GM04503 (cell line): ENCODE measurements at places on chromosomes 3 and 15.
A peak's percentile ranks its signal among the peaks of the same experiment; 100 is the strongest.

- DNase-seq, result no peak
Measured at GRCh38 chr3:23809294-23809693, 3.5 kb downstream of the UBE2E1 start.

DNA sequence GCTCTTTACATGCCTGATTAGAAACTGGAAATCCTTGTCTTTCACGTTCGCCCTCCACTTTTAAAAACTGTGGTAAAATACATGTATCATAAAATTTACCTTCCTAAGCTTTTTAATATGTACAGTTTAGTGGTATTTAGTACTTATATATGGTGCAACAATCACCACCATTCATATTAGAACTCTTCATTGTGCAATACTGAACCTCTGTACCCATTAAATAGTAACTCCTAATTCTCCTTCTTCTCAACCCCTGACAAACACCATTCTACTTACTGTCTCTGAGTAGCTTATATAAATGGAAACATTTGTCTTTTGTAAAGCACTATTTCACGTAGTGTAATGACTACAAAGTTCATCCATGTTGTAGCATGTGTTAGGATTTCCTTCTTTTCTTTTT lies 28.2 kb downstream of the GRM2 start:
- no peak for DNase-seq

DNA sequence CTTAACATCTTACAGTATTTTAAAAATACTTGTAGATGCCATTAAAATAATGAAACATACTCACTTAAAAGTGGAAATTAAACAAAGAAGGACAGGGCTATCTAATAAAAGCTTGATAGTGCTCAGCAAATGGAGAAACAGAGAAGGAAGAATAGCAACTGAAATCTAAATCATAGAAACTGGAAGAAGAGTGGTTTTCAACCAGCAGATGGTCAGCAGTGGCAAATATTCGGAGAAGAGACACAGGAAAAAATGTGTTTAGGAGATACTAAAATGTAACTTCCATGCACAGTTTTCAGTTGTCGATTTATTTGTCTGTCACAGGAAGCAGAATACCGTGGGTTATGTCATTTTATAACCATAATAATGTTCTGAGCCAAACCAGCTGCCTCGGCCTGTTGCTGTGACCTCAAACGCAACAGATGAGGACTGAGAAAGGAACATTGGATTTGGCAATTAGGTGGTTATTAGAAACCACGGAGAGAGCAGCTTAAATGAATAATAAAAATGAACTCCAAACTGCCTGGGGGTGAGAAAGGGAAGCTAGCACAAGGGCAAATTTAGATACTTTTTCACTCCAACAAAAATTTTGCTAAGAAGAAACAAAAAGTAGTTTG lies 246.6 kb upstream of the KCNMB2 start:
- peak; percentile 10 for DNase-seq

GRCh38 chr3:18247139-18247695 lies 177.9 kb downstream of the SATB1 start:
- DNase-seq, result no peak

DNA sequence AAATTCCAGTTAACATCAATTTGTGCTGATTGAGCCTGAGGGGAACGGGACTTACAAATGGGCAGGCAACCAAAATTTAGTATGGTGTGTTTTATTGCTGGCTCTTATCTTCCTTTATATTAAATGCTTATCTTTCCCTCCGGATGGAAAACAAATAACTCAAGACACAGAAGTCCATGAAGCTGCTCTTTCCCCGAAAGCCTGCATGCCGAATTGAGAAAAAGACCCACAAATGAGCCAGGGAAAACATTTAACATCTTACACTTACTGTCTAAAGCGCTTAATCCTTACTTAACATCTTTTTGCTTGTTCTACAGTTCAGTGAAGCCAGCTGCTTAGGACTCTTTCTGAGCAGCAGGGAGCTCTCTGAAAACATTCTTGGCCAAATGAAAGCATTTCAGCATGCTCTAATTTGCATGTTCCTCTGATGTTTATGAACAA lies 49.5 kb downstream of the HEG1 start:
- no peak for DNase-seq

DNA sequence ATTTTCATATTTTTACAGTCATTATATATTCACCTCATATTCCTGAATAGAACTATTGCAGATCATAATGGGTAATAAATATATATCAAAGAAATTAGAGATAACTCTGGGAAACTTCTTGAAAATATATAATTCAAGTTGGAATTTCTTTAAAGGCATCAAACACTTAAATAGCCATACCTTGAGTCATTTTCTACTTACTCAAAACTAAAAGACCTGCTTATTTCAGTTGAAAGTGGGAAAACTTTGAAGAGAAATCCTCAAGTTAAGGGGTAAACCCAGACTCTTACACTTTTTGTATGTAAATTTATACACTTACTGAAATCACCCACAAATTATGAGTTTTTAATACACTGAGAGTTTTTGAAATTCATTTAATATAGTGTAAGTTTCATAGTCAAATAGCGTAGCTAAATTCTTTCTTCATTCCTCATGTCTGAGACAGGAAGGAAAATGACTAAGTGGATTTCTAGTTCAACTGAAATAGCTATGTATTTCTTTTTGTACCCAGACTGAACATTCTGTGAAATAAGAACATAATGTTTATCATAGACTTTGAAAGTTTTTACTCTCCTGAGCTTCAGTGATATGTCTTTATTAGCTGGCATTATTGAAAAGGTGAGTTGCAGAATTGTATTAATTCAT lies 4.6 kb upstream of the ALCAM start:
- no peak for DNase-seq

- no peak for DNase-seq
Measured at GRCh38 chr15:62547584-62547983, 382.5 kb upstream of the C2CD4B start.

GRCh38 chr3:181369637-181370036 lies 342.1 kb upstream of the SOX2 start:
- DNase-seq, result no peak

DNA sequence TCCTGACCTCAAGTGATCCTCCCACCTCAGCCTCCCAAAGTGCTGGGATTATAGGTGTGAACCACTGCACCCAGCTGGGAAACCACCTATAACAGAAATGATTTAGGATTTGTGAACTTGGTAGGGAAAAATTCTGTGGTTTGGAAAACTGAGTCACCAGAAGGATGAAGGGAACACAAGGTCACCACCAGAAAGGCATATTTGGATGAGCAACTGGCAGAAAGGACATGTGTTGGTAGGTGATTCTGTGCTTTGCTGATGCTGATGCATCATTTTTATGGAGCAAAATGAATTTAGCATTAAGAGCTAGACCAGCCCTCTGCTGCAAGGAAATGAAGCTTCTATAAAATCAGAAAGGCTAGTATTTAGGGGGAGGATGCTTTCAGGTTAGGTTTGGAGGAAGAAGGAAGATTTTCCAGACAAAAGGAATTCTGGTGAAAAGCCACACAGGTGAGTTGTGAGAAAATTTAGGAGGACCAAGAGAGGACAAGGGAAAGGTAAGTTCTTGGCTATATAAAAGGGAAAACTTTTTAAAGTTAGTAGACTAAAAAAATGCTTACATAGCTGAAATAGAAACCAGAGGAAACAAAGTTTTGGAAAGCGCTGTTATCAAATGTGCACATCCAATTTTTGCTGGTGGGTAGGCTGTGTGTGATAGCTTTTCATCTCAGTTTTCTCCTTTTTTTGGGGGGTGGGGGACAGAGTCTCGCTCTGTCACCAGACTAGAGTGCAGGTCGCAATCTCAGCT lies 3.6 kb downstream of the PXK start:
- no peak for DNase-seq

- peak; percentile 91 for DNase-seq
Measured at GRCh38 chr3:151580591-151580990, 119.7 kb upstream of the IGSF10 start.

- no peak for DNase-seq
Measured at GRCh38 chr15:76184650-76185035, 124.9 kb downstream of the TMEM266 start.

DNA sequence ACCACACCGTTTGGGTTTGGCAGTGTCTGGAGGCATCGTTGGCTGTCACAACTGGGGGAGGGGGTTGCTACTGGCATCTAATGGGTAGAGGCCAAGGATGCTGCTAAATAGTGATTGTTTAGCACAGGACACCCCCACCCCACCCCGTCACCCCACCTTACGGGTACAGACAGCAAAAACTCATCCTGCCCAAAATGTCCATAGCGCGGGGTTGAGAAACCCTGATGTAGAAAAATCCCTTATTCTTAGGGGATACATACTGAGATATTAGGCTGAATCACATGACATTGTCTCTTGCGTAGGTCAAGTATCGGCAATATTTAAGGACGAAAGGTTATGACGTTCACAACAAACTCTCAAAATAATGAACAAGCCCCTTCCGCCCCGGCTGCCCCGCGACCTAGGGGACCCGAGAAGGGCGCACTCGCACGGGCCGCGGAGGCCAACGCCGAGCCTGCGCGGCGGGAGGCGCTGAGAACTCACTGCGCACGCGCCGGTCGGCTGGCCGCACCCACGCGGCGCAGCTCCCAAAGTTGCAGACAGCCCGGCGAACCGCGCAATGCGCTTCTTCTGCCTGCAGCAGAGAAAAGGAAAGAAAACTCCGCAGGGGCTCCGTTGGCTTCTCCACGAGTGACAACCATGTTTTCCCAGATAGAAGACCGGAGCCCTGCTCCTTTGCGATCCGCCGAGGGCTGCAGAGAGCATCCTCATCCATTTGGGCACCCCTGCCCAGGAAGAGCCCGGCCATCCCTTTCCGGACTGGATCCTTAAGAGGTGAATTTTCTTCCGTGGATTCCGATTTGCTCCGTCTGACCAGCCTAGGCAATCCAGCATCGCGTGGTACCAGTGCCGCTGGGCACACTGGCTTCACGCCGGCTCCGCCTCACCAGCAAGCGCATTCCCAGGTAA lies 136.8 kb upstream of the CCDC54 start:
- no peak for DNase-seq

DNA sequence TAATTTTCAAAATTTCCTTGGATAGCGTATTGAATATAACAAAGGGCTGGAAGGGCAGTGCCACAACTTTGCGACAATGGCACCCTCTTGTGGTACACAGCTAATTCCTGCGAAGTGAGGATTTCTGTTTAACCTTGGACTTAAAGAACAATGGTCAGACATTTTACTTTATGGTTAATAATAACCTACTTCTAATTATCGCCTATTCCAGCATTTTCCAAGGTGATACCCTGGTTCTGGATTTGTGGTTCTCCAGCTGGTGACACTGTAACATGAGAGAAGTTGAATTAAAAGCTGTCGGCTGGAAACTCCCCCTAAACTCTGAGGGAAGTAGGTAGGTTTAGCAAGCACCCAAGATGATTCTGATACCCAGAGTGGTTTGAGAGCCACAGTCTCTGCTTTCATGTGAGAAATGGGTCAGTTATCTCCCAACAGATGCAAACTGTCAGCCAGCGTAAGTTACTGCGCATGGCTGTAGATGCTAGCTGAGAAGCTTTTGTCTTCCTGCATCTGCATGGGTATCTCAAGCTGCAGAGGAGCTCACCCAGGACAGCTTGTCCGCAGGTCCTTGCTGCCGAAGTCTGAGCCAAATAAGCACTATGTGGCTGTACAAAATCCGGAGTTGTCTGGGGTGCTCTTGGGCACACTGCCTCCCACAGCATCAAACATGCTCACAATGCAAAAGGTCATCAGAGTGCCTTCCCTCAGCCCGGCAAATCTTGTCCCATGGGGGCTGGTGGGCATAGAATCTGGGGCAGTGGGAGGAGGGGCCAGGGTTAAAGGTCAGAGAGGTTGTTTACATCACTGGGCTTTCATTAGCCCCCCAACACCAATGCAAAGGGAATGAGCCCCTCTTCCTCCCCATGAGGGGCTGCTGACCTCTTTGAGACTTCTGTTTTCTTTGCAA lies 6.6 kb upstream of the CHSY1 start:
- DNase-seq, result no peak

DNA sequence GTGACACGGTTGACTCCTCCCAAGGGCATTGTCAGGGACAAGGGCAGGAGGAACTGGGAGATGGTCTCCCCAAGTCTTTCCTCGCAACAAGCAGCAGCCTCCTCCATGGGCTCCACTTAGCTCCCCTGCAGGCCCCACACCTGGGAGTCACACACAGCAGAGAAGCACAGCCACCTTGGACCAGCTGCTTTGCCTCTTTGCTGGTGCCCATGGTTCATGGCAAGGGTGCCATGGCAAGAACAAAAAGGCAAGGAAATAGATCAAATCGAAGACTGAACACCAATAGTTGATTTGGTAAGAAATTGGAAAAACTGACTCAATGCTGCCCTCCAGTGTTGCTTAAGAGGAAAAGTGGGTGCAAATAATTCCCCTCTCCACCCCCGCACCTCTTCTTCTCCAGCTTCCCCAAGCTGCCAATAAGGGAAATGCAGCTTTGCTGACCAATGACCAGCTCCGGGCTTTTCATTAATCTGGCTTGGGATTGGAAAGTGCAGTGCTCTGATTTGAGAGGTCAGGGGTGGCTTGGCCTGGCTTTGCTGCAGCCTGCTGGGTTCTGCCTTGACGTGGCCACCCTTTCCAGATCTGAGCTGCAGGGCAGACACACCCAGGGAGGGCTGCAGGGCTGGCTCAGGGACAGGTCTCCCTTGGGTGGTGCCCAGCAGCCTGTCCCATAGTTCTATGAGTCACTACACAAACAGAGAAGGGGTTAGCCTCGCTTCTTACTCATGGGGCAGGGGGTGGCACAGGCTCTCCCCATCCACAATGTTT lies 162.0 kb downstream of the KLF13 start:
- DNase-seq, result peak; percentile 51

DNA sequence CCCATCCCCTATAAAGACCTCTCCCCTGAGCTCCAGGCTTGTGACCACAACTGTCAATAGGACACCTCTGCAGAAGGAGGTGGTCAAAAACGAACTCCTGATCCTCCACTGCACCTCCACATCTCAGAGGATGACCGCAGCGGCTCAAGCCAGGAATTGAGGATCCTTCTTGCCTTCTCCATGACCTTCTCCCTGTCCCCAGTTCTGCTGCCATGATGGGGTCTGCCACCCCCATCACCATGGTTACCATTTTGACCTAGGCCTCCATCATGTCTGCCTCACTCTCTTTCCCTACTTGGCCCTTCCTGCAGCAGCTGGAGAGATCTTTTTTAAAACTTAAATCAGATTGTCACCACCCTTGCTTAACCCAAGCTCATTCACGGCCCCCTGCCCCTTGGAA lies 81.3 kb upstream of the LINGO1 start:
- no peak for DNase-seq

DNA sequence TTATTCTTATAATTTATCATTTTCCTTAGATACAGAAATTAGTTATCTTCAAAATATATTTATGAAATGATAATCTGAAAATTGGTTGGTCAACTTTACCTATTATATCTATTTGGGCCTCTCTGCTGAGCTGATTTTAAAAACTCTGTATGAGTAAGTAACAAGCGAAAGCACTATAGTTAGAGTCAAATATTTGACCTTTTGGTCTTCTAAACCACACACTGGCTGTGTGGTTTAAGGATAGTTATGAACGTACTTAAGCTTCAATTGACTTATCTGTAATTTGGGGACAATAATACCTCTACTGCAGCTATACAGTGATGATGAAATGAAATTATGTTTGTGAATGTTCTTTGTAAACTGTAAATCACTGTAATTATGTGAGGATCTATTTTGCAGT lies 763.9 kb upstream of the GRM7 start:
- DNase-seq, result no peak

- DNase-seq, result no peak
Measured at GRCh38 chr3:42013691-42014457, 52.0 kb upstream of the ULK4 start.

- DNase-seq, result no peak
Measured at GRCh38 chr3:152496286-152496685, 227.6 kb downstream of the MBNL1 start.

GRCh38 chr15:26662283-26662682 lies 110.6 kb downstream of the GABRB3 start:
- no peak for DNase-seq
